ENCODE measurements at places on chromosomes 4 and X.

GRCh38 chr4:139933541-139933940 lies 220.4 kb downstream of the MAML3 start:
- DNase-seq, result no peak

GRCh38 chr4:72828864-72829263 lies 240.7 kb downstream of the COX18 start:
- no peak for DNase-seq

DNA sequence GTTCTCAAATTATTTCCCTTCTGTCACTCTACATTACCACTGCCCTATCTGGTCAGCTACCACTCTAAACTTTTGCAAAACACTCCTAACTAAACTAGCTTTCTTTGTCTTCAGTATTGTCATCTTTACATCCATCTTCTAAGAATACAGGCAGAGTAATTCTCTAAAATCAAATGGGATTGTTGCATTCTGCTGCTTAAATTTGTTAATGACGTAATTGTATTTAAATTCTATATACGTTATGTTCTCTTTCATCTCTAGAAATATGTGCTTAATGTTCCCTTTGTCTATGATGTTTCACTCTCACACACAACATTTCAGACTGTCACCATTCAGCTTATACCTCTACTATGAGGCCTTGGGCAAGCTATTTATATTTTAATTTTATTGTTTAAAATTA lies 1041.1 kb upstream of the POU3F4 start:
- DNase-seq, result no peak

- DNase-seq, result no peak
Measured at GRCh38 chrX:18971506-18971905, 12.4 kb downstream of the PHKA2 start.

DNA sequence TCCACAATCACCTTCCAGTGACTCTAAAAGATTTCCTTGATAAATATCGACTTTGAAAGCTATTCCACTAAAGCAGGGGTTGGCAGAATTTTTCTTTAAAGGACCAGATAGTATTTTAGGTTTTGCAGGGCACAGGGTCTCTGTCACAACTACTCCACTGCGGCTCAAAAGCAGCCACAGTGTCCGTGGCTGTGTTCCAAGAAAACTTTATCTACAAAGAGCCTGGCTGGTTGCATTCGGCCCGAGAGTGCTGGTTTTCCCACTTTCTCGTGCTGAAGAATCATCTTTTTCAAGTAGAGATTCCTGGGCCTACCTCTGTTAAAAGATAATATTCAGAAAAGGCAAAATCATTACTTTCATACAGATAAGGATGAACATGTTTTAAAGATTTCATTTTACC lies 55.6 kb downstream of the TSPAN7 start:
- no peak for DNase-seq

DNA sequence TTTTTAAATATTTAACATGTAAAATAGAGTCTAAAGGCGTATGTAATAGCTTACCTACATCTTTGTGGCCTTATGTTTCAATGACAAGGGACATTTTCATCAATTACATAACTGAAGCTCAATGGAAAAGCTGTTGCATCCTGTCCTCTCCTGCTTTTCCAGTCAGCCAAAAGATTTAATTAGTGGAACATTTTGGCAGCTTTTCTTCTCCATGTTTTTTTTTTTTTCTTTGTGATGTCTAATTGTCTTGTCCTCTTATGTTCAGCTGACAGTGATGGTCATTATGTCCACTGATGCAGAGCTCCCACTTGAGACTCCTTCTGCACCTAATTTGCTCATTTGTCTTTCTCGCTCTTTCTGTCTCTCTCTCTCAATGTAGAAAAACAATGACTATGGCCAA lies 422.2 kb downstream of the GABRG1 start:
- DNase-seq, result no peak

- DNase-seq, result no peak
Measured at GRCh38 chrX:39414290-39414854, 613.1 kb downstream of the MID1IP1 start.

DNA sequence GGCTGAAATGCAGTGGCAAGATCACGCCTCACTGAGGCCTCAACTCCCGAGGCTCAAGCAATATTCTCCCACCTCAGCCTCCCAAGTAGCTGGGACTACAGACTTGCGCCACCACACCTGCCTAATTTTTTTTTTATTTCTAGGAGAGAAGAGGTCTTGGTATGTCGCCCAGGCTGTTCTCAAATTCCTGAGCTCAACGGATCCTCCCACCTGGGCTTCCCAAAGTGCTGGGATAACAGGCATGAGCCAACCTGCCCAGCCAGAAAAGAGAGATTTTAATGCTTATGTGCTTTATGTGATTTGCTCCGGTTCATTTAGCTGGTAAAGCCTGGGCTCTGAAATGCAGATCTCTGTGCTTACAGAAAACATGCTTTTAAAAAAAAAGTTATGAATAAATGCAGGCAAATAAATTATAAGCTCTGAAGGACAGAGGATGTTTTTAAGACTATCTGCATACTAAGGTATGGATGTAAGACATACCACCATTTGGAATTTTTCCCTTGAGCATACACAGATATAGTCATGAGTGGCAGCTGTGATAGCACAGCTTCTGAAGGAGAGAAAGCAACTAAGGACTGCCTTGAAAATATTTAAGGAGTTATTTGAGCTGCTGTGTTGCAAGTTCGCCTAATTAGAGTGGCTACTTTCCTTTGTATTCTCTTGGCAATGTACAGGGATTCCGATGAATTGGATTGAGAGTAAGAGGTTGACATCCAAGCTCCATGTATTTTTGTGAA lies 13.8 kb downstream of the GUCY1B1 start:
- DNase-seq, result no peak

- no peak for DNase-seq
Measured at GRCh38 chrX:69207216-69207615, 42.0 kb upstream of the PJA1 start.

DNA sequence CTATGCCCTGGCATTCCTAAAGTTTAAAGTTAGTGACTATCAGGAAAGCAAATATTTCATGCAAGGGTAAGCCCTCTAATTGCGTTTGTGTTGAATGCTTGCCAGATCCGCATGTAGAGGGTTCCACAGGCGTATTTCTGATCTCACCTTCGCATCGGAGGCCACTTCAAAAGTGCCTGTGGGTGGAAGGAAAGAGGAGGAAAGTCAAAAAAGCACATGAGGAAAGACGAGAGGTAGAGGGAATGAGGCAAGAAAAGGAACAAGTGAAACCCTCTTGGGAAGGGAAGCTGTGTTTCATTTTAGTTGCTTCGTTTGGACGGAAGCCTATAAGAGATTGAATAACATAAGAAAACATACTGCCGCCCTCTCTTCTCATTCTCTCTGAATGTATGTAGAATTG lies 628.8 kb downstream of the SPRY1 start:
- no peak for DNase-seq

- DNase-seq, result no peak
Measured at GRCh38 chr4:23120374-23120773, 427.6 kb downstream of the GBA3 start.

GRCh38 chr4:165440415-165441158 lies 61.8 kb downstream of the CPE start:
- DNase-seq, result no peak

GRCh38 chrX:134948333-134949241 lies 42.2 kb upstream of the SMIM10 start:
- no peak for DNase-seq

DNA sequence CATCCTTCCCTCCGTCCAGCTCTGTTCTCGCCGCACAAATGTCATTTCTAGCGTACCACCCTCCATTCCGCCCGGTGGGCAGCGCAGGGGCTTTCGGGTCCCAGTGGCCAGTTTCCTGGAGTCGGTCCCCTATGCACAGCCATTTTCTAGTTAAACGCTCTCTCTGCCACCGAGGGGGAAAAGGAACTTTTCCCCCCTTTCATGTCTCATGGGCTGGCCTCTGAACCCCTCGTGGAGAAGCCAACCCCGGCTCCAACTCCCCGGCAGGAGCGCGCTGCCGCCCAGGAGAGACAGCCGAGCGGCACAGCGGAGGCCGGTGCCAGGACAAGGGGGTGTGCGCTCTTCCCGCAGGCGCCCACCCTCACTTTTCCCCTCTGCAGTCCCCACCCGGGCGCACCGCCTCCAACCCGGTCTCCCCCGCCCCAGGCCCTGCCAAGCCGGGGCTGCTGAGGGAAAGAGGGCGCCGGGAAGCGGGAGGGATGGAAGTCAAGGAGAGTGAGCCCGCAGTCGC lies 662 bp downstream of the APBB2 start:
- DNase-seq, result no peak

Data from D341Med (cell line).